ENCODE measurements at places on chromosomes 4 and X. TPM values are rescaled to one million over a fixed set of nuclear protein-coding genes. Genes with fewer than 3 reads are reported as not detected.

S100G gene
- not detected for polyA plus RNA-seq

USP27X gene
- 1.7 TPM for polyA plus RNA-seq

DNA sequence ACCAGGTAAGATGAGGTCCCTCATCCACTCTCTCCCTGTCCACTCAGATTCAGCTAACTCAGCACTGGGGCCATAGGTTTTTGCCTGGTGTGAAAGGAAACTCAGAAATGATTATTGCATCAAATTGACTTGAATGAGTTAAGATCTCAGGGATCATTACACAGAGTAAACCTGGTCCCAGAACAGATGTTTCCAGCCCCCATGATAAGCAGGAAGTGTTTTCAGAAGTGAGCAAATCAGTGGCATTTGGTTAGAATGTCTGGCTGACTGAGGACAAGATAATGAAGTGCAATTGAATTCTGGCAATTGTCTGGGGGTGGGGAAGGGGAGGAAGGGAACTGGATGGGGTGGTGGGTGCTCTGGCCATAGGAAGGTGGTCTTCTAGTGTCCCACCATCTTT, 108.0 kb downstream of the CHIC2 start:
- no peak overlapping the region for H3K27ac ChIP-seq
- H3K4me1 ChIP-seq: no peaks in the 10 kb centered on the region
- no peaks in the 10 kb centered on the region for H3K36me3 ChIP-seq
- no peak for DNase-seq

SPANXN2 gene
- polyA plus RNA-seq: not detected

RRAGB gene
- 11.9 TPM for polyA plus RNA-seq

FAM53A gene
- 0.73 TPM for polyA plus RNA-seq

DNA sequence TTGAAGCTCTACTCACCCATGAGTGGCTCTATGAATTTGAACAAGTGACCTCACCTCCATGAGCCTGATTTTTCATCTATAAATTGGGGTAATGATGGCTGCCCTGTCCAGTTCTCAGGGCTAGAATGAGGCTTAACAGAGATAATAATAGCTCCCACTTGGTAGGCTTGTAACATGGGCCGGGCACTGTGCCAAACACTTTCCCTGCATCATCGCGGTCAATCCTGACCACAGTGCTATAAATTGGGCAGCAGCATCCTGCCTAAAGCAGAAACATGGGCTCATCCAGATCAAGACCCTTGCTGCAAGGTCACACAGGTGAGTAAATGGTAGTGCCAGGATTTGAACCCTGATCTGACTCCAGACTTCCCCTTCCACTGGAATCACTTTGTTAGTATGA, 12.8 kb downstream of the APLN start:
- no peaks in the 10 kb centered on the region for H3K36me3 ChIP-seq
- no peak overlapping the region for H3K27ac ChIP-seq
- H3K4me1 ChIP-seq: no peaks in the 10 kb centered on the region
- no peak for DNase-seq
- no peaks in the 10 kb centered on the region for H3K27me3 ChIP-seq

- no peak overlapping the region for H3K4me3 ChIP-seq
- no peaks in the 10 kb centered on the region for H3K4me1 ChIP-seq
- no peak overlapping the region for H3K27ac ChIP-seq
- no peaks in the 10 kb centered on the region for H3K27me3 ChIP-seq
Measured at GRCh38 chr4:55763996-55764395, 55.6 kb upstream of the EXOC1L start.

DNA sequence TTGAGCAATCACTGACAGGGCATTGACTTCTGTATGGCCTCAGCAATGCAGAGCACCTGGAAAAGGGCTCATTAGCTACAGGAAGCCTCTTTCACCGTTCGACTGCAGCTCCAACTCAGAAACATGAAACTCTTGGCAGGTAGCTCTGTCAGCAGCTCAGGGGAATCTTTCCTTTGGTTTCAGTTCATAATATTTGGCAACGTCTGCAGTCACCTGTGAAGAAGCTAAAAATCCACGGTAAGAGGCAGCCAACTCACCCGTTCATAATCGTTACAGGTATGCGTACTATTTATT, 354.9 kb downstream of the CAMK2D start:
- H3K27ac ChIP-seq: no peak overlapping the region
- H3K36me3 ChIP-seq: no peaks in the 10 kb centered on the region
- no peaks in the 10 kb centered on the region for H3K4me1 ChIP-seq
- H3K4me3 ChIP-seq: no peak overlapping the region

TMPRSS11A gene
- polyA plus RNA-seq: 0.01 TPM

DNA sequence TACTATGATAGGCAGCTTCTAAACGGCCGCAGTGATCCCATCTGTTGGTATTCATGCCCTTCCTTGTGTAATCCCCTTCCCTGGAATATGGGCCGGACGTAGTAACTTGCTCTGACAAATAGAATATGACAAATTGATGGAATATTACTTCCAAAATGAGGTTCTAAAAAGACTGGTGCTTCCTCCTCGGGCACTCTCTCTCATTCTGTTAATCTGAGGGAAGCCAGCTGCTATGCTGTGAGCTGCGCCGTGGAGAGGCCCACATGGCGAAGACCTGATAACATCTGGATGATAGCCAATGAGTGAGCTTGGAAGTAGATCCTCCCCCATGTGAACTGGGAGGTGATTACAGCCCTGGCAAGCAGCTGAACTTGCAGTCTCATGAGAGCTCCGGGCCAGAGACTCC, 27.2 kb upstream of the SLC25A4 start:
- peaks cover 42% of the 10 kb centered on the region for H3K4me1 ChIP-seq
- H3K4me3 ChIP-seq: no peak overlapping the region
- DNase-seq: peak; percentile 83

DNA sequence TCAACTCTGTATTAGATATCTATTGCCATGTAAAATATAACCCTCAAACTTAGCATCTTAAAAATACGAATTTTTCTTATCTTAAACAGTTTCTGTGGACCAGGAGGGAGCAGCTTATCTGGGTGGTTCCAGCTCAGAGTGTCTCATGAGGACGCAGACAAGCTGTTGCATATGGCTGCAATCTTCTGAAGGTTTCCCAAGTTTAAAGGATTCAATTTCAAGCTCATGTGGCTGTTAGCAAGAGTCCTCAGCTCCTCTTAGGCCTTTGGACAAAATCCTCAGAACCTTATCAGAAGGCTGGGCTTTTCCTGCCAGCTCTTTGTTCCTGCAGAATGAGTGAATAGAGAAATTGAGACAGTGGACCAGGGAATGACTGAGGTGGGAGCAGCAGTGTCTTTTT, 2.8 kb upstream of the CTSO start:
- no peak for DNase-seq
- H3K36me3 ChIP-seq: no peaks in the 10 kb centered on the region
- H3K27me3 ChIP-seq: no peaks in the 10 kb centered on the region
- H3K4me1 ChIP-seq: peaks cover 12% of the 10 kb centered on the region

CXCL6 gene
- polyA plus RNA-seq: 0.16 TPM

GAGE1 gene
- not detected for polyA plus RNA-seq

- H3K4me1 ChIP-seq: no peaks in the 10 kb centered on the region
- no peak overlapping the region for H3K4me3 ChIP-seq
- no peaks in the 10 kb centered on the region for H3K36me3 ChIP-seq
- no peak overlapping the region for H3K27ac ChIP-seq
Measured at GRCh38 chr4:129410115-129410514, 314.2 kb downstream of the C4orf33 start.

- peaks cover 93% of the 10 kb centered on the region for H3K36me3 ChIP-seq
- H3K4me3 ChIP-seq: no peak overlapping the region
- no peak for DNase-seq
- no peaks in the 10 kb centered on the region for H3K27me3 ChIP-seq
Measured at GRCh38 chr4:77025643-77026321, 50.0 kb downstream of the CCNI start.

- H3K27me3 ChIP-seq: no peaks in the 10 kb centered on the region
- no peak overlapping the region for H3K4me3 ChIP-seq
- H3K4me1 ChIP-seq: peaks cover 32% of the 10 kb centered on the region
- no peaks in the 10 kb centered on the region for H3K36me3 ChIP-seq
- H3K27ac ChIP-seq: no peak overlapping the region
- DNase-seq: no peak
Measured at GRCh38 chrX:31223817-31224216, 152.0 kb upstream of the FTHL17 start.

GRCh38 chr4:158395343-158395742, 126.3 kb upstream of the RXFP1 start:
- no peaks in the 10 kb centered on the region for H3K4me1 ChIP-seq
- no peak overlapping the region for H3K27ac ChIP-seq
- no peak for DNase-seq
- no peaks in the 10 kb centered on the region for H3K27me3 ChIP-seq
- H3K4me3 ChIP-seq: no peak overlapping the region

UCHL1 gene
- 8.5 TPM for polyA plus RNA-seq

DNA sequence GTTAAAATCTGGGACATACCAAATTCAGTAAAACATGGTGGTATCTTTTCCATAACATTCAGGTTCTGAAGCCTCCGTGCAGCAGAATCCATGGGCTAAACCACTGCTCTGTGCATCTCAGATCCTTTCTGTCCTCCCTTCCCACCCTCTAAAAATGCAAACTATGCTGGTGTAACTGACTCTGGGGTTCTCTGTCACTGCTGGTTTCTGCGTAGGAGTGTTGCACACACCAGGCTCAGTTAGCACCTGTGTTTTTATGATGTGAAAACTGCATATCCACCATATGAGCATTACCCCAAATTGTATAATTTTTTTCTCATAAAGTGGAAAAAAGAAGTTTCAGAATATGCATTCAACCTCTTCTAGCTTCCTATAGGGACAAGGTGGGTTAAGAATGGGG, 22.4 kb upstream of the IL21 start:
- H3K27me3 ChIP-seq: no peaks in the 10 kb centered on the region
- H3K4me1 ChIP-seq: no peaks in the 10 kb centered on the region
- no peaks in the 10 kb centered on the region for H3K36me3 ChIP-seq

F11 gene
- 0.09 TPM for polyA plus RNA-seq

GRCh38 chr4:83582289-83582785, 46.4 kb downstream of the GPAT3 start:
- H3K4me3 ChIP-seq: no peak overlapping the region
- H3K27me3 ChIP-seq: no peaks in the 10 kb centered on the region
- H3K4me1 ChIP-seq: peaks cover 11% of the 10 kb centered on the region
- peak; percentile 16 for DNase-seq
- no peaks in the 10 kb centered on the region for H3K36me3 ChIP-seq
- no peak overlapping the region for H3K27ac ChIP-seq

DNA sequence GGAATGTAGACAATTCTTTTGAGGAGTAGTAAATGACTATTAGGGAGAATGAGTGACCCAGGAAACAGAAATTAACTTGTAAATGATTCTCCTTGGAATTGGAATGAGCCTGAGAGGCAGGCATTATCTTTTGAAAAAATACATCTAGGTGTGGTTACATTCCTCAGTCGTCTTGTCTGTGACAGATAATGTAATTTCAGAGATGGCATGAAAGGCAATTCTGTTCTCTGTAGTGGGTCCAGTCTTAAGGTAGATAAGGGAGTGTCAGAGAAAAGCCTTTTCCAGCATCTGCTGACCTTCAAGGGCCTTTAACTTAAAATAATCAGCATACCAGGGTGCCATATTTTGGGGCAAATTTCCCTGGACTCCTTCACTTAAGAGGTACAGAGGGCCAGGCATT, 35.1 kb downstream of the HERC6 start:
- H3K4me1 ChIP-seq: no peaks in the 10 kb centered on the region
- H3K4me3 ChIP-seq: no peak overlapping the region
- peaks cover 75% of the 10 kb centered on the region for H3K36me3 ChIP-seq
- no peak overlapping the region for H3K27ac ChIP-seq

DNA sequence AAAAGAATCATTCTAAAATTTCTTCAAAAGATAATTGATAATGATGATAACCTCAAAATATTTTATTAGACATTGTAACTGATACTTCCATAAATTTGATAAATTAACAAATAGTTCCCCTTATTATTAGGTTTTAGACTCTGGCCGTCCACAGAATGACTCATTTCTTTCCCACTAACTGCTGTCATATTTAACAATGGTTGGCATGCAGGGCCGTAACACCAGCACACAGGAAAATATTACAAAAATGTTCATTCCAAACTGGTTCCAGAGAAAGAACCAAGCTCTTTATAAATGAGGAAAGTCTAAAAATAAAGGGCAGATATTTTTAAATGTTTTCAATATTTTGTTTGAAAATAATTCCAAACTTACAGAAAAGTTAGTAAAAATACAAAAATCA, 28.2 kb downstream of the WDFY3 start:
- H3K36me3 ChIP-seq: no peaks in the 10 kb centered on the region
- no peaks in the 10 kb centered on the region for H3K27me3 ChIP-seq
- peak overlapping the region; percentile 64 for H3K27ac ChIP-seq
- H3K4me3 ChIP-seq: no peak overlapping the region

METTL14 gene
- polyA plus RNA-seq: 5.0 TPM

SLC10A3 gene
- polyA plus RNA-seq: 11.9 TPM

- DNase-seq: no peak
- H3K4me1 ChIP-seq: no peaks in the 10 kb centered on the region
- no peaks in the 10 kb centered on the region for H3K36me3 ChIP-seq
- H3K4me3 ChIP-seq: no peak overlapping the region
- H3K27ac ChIP-seq: no peak overlapping the region
- H3K27me3 ChIP-seq: no peaks in the 10 kb centered on the region
Measured at GRCh38 chr4:11344916-11345315, 83.8 kb downstream of the HS3ST1 start.

GRCh38 chr4:152634110-152634760, 45.6 kb downstream of the TMEM154 start:
- no peak overlapping the region for H3K4me3 ChIP-seq
- no peaks in the 10 kb centered on the region for H3K36me3 ChIP-seq
- no peaks in the 10 kb centered on the region for H3K4me1 ChIP-seq

DNA sequence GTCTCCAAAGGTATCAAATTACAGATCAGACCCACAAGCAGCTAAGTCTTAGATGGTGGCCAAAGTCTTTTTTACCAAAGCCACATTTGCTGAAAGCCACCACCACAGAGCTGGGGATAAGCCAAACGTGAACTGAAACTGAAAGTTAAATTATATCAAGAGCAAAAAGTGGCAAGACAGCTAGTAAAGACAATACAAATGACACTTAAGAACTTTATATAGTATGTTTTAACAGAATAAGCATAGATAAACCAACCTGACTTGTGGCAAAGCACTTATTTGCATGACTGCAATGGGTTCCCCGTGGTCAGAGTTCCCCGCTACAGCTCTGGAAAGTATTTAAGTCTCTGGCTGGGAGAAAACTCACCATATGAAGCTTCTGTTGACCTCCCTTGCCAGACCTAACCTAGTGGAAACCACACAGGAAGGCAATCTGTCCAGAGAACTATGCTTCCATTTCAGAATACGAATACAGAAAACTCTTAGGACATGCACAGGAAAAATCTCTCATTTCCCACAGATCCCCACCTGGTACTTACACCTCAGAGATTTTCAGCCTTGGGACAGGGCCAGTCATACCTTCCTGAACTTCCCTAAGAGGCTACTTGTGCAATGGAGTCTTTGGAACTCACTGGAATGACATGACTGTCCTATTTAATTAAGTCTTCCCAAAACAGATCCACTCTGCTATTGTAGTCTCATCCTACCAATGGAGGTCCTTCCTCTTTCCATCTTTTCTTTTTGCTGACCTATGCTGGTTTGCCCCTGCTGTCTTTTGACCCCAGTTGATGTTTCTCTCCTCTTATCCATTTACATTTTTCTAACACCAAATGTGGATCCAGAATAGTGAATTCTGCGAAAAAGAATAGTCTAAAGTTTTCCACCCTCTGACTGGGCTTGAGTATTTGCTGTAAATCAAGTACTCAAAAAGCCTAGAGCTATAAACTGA, 225.1 kb downstream of the NR3C2 start:
- no peak for DNase-seq
- H3K4me3 ChIP-seq: peak overlapping the region; percentile 12
- H3K27me3 ChIP-seq: no peaks in the 10 kb centered on the region
- peak overlapping the region; percentile 58 for H3K27ac ChIP-seq
- H3K36me3 ChIP-seq: no peaks in the 10 kb centered on the region

Measured in heart right ventricle (tissue), 16 donors.